ENCODE measurements at places on chromosomes 3 and 15.

GRCh38 chr3:16790432-16791400, 94.0 kb upstream of the PLCL2 start:
- no peak for DNase-seq

GRCh38 chr3:183857863-183858262, 26.8 kb downstream of the PARL start:
- DNase-seq: no peak

- DNase-seq: no peak
These were observed 106.0 kb upstream of the ADPGK start for GRCh38 chr15:72889545-72889944.

- no peak for DNase-seq
These were observed 533.5 kb upstream of the ZNF385D start for GRCh38 chr3:22284559-22284958.

DNA sequence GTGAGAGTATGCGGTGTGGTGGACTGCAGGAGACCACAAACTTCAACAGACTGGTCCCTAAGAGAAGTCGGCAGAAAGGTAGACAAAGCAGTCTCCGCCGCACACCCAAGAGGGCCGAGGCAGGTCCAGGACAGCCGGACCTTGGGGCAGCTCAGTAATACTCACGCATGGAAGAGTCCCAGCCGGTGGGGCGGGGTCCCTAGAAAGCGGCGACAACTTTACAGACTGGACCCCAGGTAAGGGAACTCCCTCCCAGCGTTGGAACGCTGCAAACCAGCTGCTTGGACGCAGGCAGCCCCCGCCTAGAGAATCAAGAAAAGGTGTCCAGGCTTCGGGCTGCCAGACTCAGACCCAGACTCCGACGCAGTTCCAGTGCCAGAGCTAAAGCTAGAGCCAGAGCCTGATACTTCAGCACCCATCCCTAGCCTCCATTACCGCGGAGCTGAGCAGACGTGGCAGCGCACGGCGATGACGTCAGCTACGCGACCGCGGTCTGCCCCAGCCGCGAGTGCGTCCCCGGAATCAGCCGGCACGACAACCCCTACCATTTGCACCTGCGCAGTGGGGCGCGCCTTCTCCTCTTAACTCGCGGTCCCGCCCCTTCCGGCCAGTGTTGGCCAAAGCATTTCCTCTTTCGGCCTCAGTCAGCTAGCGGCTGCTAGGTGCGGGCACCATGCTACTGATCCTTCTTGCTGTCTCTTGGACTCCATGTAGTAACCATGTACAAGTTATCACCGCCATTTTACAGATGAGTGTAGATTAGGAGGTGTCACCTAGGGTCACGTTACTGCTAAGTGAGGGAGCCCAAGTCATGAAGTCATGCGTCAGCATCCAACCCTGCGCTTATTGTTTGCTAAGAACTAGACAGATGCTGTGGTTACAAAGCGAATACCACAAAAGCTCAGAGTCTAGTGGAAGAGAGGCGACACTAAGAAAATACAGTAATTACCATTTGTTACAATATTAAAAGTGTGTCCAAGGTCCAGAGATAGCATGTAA, at the start of gene TMEM39A:
TSS of gene TMEM39A (minus strand) at position 445 of the 999 bp plus-strand sequence. CDS start 1,541 bp downstream, outside the sequence.
- DNase-seq: peak; percentile 100

Measured in body of pancreas (tissue), 4 donors.